ENCODE measurements at places on chromosomes 5 and 9.

DNA sequence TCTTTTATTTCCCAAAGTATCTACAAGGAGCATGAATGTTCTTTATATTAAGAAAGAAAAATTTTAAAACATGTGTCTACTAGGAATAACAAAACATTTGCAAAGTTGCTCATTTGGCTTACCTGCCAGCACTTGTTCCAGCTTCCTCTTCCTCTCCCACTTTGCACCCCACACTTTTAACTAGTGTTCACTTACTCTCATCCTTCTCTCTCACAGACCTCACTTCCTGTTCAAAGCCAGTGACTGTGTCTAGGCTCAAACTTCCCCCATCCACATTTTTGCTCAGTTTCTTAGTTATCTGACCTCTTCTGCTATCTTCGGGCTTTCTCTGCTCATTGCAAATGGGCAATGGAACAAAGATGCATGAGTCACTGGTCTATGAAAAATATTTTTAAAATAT, 512.2 kb upstream of the ZNF462 start:
- no peak for DNase-seq

DNA sequence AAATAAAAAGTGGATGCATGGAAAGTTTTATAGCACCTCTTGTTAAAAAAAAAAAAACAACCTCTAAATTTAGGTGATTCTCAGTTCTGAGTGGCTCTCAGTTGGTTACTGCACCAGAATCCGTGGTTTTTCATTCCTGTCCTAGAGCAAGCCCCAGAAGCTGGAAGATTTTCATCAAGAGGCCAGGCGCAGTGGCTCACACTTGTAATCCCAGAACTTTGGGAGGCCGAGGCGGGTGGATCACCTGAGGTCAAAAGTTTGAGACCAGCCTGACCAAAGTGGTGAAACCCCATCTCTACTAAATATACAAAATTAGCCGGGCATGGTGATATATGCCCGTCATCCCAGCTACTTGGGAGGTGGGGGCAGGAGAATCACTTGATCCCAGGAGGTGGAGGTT, 27.2 kb upstream of the SLC9A3 start:
- DNase-seq, result no peak

- DNase-seq, result no peak
These were observed at the start of gene CSF2 for GRCh38 chr5:132073231-132074013. Gene CSF2, plus strand, starts transcription at chr5:132073789. Its CDS starts 35 bp downstream, at chr5:132073824.

- DNase-seq, result no peak
These were observed 4.3 kb upstream of the IFNK start for GRCh38 chr9:27519466-27520465.

DNA sequence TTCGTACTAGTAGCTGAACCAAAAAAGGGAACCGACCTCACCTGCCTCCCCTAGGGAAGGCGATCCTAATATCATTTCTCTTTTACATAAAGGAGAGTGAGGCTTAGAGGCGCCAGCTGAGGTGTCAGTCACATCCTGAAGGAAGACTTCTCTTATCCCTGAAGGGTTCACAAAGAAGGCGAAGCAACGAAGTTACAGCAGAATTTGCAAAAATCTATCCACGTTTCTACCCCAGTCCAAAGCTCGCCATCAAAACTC, 598 bp upstream of the KIAA1191 start:
- DNase-seq, result no peak

DNA sequence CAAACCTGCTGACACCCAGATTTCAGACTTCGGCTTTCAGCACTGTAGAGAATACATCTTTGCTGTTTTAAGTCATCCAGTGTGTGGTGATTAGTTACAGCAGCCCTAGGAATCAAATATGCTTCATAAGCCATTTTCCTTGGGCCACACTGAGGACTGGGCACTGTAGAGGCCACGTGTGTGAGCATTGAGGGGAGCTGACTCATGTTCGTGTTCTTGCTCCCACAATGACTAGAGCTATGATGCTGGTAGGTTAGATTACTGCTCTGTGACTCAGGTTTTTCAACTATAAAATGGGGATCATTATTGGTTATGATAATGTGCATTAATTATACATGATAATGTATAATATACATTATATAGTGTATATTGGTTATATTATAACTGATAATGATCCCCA, 96.5 kb upstream of the PALM2AKAP2 start:
- no peak for DNase-seq

Data from AG04449 (cell line).